ENCODE measurements at places on chromosomes 5 and 9. TPM values are rescaled to one million over a fixed set of nuclear protein-coding genes. Genes with fewer than 3 reads are reported as not detected.

Gene OR1J2
- not detected for total RNA-seq

Gene PCDHB14
- total RNA-seq: 0.88 TPM

Gene AFAP1L1
- 14.3 TPM for total RNA-seq

Gene CENPP
- 17.8 TPM for total RNA-seq

Gene HEXB
- total RNA-seq: 180 TPM

Gene UNC5A
- 0.10 TPM for total RNA-seq

Gene MRNIP
- 9.3 TPM for total RNA-seq

Gene PAPPA
- 0.20 TPM for total RNA-seq

Gene LCN12
- total RNA-seq: not detected

Gene GMCL2
- total RNA-seq: not detected

DNA sequence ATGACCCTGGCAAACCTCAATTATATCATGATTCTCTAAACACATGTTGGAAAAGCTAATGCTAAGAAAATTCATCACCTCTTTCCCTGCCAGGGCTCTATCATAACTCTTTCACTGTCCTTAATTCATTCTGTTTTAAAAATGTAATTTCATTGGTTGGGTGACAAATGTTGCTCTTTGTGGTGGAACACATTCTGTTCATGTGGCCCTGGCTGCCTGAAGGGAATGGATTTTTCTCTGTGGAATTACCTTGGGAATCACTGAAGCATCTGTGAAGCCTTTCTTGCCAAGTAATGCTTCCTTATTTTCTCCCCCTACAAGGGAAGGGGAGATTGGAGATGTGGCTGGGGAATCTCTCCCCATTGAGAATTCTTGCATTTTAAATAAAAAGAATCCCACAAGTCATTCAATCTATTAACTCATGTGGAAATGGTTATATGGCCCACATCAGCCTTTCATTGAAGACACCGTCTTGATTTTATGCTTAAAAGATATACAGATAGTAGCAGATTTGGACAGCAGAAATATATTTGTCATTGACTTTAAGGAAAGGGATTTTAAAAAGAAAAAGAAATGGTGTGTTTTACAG lies 201.8 kb upstream of the NMUR2 start:
- no peak for DNase-seq

GRCh38 chr5:107425541-107426031 lies 245.2 kb downstream of the EFNA5 start:
- peak; percentile 80 for DNase-seq

DNA sequence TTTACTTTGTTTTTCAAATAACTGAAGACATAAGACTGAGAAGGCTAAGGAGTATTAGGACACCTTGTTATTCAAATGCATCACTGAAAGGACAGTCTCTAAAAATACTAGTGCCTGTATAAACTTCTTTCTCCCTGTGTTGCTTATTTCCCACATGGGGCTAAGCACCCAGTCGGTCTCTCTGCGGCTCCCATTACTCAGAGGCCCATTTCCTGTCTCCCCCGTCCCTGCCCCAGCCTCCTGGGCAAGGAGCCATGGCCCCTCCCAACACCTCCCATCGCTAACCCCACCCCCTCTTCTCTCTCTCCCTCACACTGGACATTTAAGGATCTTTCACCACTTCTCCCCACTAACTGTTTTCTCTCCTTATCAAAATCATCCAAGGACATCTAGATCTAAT lies 81.9 kb downstream of the EBF1 start:
- peak; percentile 81 for DNase-seq

DNA sequence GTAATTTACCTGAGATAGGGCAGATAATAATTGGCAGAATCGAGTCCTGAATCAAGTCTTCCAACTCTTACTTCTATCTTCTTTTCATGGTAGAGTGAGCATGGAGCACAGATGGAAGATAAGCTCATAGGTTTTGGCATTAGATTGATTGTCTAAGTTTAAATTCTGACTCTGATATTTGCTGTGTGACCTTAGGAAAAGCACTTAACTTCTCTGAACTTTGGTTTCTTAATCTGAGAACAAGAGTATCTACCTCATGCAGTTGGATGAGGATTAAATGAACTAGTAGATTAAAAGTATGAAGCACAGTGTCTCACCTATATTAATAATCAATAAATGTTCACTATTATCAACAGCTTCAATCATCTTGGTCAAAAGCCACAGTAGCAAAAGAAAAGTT lies 9.4 kb upstream of the ASTN2 start:
- no peak for DNase-seq

DNA sequence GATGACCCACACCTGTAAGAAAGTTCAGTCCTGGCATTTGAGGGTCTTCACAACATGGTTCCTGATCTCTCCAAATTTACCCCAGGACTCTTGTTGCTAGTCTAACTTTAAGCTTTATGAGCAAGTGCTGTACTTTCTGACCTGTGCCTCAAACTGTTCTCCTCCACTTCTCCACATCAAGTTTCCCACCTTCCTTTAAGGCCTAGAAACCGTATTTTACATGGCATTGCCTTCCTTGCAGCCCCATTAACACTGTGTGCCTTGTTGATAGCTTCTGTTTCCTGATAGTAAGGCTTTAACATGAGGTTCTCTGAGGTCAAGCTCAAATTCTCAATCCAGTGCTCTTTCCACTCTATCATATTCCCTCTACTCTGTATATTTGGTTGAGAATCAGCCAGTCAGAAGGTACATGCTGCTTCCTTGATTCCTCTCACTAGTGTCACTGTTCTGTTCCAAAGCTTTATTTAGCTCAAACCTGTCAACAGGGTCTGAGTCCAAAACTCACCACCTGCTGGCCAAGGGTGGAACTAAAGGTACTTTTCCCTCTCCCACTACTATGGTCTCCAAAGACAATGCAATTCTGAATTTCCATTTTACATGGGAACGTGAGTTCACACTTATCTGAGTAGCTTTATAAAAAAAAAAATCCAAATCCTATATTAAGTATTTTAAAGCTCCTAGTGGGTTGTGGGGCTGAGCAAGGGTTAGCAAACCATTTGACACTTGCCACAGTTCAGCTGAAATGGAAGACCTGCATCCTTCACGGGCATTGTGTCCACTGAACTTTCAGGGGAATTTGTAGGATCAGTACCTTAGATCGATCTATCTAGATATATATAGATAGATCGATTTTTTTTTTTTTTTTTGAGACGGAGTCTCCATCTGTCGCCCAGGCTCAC lies 21.1 kb downstream of the VCP start:
- DNase-seq: peak; percentile 41

- no peak for DNase-seq
Observed at GRCh38 chr9:110185806-110186205, 22.2 kb downstream of the C9orf152 start.

DNA sequence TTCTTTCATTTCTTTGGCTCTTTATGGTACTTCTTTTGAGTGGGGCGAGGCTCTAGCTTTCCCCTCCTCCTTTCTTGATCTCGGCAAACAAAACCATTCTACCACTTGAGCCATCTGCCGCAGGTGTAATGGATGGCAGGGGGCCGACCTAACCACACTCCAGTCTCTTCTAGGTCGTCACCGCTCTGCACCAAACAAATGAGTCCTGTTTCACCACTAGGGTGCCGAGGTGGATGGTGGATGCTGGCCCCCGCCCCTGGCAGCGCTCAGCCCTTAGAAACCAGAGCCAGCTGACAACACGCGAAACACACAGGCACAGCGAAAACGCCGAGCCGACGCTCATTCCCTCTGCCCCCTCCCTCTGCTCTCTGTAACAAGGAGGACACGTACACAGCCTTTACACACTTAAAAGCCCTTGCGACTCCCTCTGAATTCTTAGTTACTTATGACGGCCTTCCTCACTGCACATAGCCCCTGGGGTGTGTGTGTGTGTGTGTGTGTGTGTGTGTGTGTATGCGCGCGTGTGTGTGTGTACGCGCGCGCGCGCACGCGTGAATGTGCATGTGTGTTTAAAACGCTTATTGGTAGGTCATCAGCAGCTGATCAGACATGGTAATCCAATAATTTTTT lies 199.4 kb downstream of the MEF2C start:
- peak; percentile 50 for DNase-seq

DNA sequence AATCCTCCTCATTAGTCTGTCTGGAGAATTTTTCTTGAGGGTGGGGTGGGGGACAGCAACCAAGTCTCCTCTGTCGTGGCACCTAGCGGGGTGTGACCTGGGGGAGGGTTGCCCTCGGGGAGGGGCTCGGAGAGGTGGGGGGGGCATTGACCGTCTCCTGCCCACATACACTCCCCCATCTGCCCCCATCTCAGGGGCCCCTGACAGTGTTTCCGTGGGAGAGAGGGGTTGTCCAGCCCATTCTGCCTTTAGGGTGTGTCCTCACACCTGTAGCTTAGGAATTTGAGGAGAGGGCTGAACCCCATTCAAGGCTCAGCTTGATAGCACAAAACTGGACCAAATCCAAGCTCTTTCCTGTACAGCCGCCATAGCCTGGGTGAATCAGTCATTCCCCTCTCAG lies 5.9 kb upstream of the CXXC5 start:
- no peak for DNase-seq

GRCh38 chr5:78109891-78110324 lies 184.6 kb downstream of the AP3B1 start:
- DNase-seq: no peak

DNA sequence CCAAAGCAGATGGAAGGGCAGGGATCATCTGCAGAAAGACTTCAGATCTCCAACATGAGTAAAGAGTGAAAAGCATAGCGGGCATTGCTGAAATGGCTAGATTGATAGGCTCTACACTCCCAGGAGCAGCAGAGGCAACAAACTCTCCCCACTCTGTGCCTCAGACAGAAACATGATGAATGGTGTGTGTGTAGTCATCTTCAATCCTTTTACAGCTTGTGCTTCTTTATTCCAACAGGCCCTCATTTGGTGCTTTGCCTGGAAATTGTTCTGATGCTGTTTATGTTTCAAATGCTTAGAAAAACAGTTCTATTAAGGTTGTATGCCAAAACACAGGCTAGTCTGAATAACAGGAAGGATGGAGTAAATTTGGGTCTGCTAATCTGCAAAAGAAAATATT lies 176.2 kb downstream of the DMRTA1 start:
- DNase-seq: no peak

- no peak for DNase-seq
Observed at GRCh38 chr5:114355086-114355830, 6.6 kb upstream of the KCNN2 start.

- peak; percentile 82 for DNase-seq
Observed at GRCh38 chr9:111094433-111094924, 56.2 kb upstream of the LPAR1 start.

GRCh38 chr9:129273941-129274684 lies 96.1 kb upstream of the IER5L start:
- no peak for DNase-seq

DNA sequence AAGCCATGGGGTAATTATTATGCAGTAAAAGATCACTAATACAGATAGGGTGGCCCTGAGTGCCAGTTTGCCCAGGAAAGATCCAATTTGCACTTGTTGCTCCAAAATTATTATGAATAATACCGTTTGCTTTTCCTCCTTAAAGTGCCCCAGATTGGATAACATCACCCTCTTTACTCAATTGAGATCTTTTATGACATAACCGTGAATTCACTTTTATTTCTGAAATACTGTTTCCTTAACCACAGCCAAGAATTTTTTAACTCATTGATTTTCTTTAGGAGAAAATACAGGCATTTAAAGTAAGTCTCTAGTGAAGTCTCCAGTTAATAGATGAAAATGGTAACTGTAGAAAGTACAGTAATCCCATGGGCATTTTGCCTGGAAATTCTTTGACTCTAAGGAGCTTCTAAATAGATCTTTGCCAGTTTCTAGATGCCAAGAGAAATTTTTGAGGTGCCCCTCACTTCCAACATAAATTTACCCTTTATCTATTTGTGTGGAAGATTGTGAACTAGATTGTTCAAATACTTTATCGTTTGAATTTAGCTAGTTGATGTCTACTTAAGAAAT lies 99.2 kb downstream of the UHRF2 start:
- no peak for DNase-seq
